Astrocyte (in vitro differentiated cells and primary cell): ENCODE measurements at places on chromosomes 4 and X.

DNA sequence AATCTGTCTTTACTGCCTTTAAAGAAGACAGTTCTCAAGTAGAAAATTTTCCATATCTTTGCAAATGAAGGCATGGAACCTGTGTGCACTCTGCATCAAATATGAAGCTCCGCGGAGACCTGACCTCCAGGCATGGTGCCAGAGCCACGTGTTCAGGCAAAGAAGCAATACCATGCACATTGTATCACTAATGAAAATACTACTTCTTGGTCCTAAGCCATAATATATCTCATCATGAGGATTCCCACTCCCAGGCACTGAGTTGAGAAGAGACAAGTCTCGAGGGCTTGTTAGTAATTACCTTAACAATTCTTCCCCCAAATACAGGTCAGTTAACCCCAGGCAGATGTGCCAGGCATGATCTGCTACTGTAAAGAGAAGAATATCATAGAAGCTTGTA, 56.7 kb downstream of the PCDH19 start:
- no peaks in the 10 kb centered on the region for H3K27me3 ChIP-seq
- no peak for DNase-seq
- H3K27ac ChIP-seq: no peak overlapping the region
- H3K4me1 ChIP-seq: no peaks in the 10 kb centered on the region
- no peak overlapping the region for H3K4me3 ChIP-seq

DNA sequence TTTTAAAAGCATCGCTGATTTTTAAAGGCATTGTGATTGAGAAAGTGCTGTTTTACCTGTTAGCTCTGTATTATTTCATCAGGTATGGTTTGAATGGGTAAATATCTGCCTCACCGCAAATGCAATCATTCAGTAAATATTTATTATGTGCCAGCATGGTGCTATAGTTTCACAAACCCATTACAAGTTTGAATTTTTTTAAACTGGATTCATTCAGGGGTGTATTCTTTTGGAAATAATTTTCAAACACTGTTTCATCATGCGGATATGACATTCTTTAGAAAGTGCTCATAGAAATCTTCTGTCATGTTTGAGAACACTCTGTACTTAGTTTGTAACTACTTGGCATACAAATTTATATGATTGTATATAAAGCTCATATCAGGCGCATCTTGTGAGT, 37.2 kb downstream of the LIMCH1 start:
- no peaks in the 10 kb centered on the region for H3K27me3 ChIP-seq
- H3K4me3 ChIP-seq: no peak overlapping the region
- no peak overlapping the region for H3K27ac ChIP-seq
- peaks cover 2% of the 10 kb centered on the region for H3K4me1 ChIP-seq

GRCh38 chrX:153669901-153670731, 3.5 kb downstream of the PNCK start:
- no peak for DNase-seq
- H3K4me3 ChIP-seq: no peak overlapping the region
- peaks cover 12% of the 10 kb centered on the region for H3K27me3 ChIP-seq
- H3K36me3 ChIP-seq: no peaks in the 10 kb centered on the region

GRCh38 chr4:52371841-52372240, 287.3 kb downstream of the USP46 start:
- no peaks in the 10 kb centered on the region for H3K27me3 ChIP-seq
- no peak for DNase-seq
- no peak overlapping the region for H3K4me3 ChIP-seq
- H3K4me1 ChIP-seq: no peaks in the 10 kb centered on the region

DNA sequence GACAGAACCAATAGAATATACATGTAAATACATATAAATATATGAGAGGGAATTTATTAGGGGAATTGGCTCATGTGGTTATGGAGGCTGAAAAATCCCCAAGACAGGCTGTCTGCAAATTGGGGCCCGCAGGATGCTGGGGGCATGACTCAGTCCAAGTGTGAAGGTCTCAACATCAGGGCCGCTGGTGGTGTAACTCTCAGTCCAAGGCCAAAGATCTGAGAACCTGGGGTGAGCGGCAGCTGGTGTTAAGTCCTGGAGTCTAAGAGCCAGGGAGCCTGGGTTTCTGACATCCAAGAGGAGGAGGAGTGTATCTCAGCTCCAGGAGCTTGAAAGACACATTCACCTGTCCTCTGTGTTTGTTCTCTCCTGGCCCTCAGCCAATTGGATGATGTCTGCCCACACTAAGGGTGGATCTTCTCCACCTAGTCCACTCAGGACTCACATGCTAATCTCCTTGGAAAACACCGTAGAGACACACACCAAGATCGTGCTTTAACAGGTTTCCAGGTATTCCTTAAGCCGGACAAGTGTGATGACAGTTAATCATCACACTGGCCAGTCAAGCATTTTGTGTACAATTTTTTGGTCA, 28.9 kb downstream of the TIGD2 start:
- no peak overlapping the region for H3K4me3 ChIP-seq
- DNase-seq: no peak
- H3K27me3 ChIP-seq: no peaks in the 10 kb centered on the region
- H3K36me3 ChIP-seq: no peaks in the 10 kb centered on the region

GRCh38 chr4:150145090-150145945, 67.1 kb downstream of the DCLK2 start:
- H3K4me3 ChIP-seq: no peak overlapping the region
- peaks cover 9% of the 10 kb centered on the region for H3K4me1 ChIP-seq
- peak; percentile 68 for DNase-seq
- H3K27me3 ChIP-seq: no peaks in the 10 kb centered on the region

DNA sequence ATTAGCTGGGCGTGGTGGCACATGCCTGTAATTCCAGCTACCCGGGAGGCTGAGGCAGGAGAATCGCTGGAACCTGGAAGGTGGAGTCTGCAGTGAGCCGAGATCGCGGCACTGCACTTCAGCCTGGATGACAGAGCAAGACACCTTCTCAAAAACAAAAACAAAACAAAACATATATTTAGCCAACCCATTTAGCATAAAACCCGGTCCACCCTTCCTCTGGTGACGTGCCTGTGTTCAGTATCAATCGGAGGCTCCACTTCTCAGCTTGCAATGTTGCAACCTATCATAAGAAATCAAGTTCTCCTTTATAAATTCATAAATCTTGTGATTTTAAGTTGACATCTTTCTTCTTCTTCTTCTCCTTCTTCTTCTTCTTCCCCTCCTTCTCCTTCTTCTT, 73.9 kb downstream of the SLC34A2 start:
- no peaks in the 10 kb centered on the region for H3K27me3 ChIP-seq
- H3K4me3 ChIP-seq: no peak overlapping the region
- H3K36me3 ChIP-seq: no peaks in the 10 kb centered on the region
- H3K27ac ChIP-seq: no peak overlapping the region
- DNase-seq: no peak

GRCh38 chrX:71992711-71993110, 82.1 kb downstream of the NHSL2 start:
- no peaks in the 10 kb centered on the region for H3K36me3 ChIP-seq
- peaks cover 4% of the 10 kb centered on the region for H3K4me1 ChIP-seq
- no peaks in the 10 kb centered on the region for H3K27me3 ChIP-seq
- no peak overlapping the region for H3K27ac ChIP-seq
- DNase-seq: no peak

GRCh38 chrX:17592117-17592516, 145.2 kb upstream of the SCML1 start:
- DNase-seq: peak; percentile 61
- peaks cover 36% of the 10 kb centered on the region for H3K4me1 ChIP-seq
- no peaks in the 10 kb centered on the region for H3K27me3 ChIP-seq

GRCh38 chrX:143994206-143994605, 110.3 kb downstream of the UBE2NL start:
- H3K27me3 ChIP-seq: no peaks in the 10 kb centered on the region
- no peak for DNase-seq
- no peaks in the 10 kb centered on the region for H3K36me3 ChIP-seq

DNA sequence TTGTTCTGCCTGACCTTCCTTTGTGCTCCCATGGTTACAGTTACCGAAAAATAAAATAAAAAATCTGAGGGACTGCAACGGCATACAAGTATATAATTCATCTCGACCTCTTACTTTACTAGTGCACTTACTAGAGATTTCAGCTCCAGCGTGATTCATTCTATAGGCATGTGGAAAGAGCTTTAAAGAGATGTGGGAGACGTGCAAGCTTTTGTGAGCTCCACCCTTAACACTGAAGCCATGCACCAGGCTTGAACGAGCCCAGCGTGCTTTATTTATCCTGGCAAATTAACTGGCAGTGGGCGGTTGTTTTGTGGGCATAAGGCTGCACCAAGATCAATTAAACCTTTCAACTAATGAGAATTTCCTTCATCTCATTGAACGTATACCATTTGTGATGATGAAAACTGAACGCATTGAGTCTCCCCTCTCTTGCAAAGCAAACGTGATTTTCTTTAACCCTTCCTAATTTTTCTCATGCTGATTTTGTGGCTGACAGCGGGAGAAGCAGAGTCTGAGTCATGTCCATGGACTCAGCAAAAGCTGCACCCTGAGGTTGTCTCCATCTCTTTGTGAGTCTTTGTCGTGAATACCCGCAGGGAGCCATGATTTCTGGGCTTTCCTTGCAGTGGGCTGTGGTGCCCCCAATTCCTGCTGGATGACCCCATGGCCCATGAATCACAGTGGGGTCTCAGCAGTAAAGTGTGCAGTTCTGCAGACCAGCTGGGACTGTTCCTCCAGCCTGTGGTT, 60.1 kb downstream of the MXRA5 start:
- H3K4me3 ChIP-seq: peak overlapping the region; percentile 33
- no peaks in the 10 kb centered on the region for H3K36me3 ChIP-seq
- H3K27ac ChIP-seq: peak overlapping the region; percentile 75
- H3K4me1 ChIP-seq: peaks cover 4% of the 10 kb centered on the region

DNA sequence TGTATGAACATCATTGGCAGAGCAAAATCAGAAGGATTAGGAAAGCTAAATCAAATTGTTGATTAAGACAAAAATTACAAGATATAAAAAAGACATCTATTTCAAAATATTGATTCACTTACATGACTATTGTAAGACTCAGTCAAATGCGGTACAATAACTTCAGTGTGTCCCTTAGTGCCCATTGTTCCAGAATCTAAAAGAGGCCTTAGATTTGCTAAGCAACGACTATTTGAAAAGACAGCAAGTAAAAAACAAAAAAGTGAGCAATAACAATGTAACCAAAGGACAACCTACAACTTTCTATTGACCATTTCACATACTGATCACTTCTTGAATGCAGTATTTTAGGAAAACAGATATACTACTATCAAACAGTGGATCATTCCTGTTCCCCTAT, 65.6 kb downstream of the UBA6 start:
- H3K27ac ChIP-seq: no peak overlapping the region
- no peaks in the 10 kb centered on the region for H3K4me1 ChIP-seq
- no peak for DNase-seq
- no peak overlapping the region for H3K4me3 ChIP-seq
- H3K27me3 ChIP-seq: no peaks in the 10 kb centered on the region

- H3K4me3 ChIP-seq: no peak within 1 kb of the TSS
- no peak within 1 kb of the TSS for H3K27ac ChIP-seq
- no peaks in the 10 kb centered on the region for H3K4me1 ChIP-seq
- H3K27me3 ChIP-seq: no peaks in the 10 kb centered on the region
These were observed at the start of gene PHEX for GRCh38 chrX:22032084-22032483. PHEX (plus strand) TSS chrX:22032325; CDS start chrX:22033006, 681 bp downstream.

- H3K27me3 ChIP-seq: no peaks in the 10 kb centered on the region
- H3K36me3 ChIP-seq: no peaks in the 10 kb centered on the region
- H3K27ac ChIP-seq: no peak overlapping the region
- H3K4me3 ChIP-seq: no peak overlapping the region
These were observed 68.1 kb downstream of the FHDC1 start for GRCh38 chr4:153004081-153004850.
